ENCODE measurements at places on chromosomes 1 and 21.

- peak; percentile 74 for DNase-seq
These were observed 115.3 kb upstream of the FMN2 start for GRCh38 chr1:239976130-239976968.

DNA sequence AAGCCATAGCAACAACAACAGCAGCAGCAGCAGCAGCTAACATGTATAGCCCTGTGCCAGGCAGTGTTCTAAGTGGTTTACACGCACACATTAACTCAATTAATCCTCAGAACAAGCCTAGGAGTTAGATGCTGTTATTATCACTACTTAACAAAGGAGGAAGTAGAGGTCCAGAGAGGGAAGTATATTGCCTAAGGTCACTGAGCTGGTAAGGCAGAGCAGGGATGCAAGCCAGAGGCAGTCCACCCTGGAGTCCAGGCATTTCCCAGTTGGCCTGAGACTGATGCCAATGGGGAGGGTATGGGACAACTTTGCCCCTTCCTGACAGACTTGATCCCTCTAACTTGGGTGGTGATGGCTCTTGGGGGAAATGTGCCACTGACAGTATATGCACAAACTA lies 6.8 kb downstream of the CDC14A start:
- no peak for DNase-seq

GRCh38 chr1:1990222-1990621 lies 13.4 kb downstream of the CFAP74 start:
- no peak for DNase-seq

DNA sequence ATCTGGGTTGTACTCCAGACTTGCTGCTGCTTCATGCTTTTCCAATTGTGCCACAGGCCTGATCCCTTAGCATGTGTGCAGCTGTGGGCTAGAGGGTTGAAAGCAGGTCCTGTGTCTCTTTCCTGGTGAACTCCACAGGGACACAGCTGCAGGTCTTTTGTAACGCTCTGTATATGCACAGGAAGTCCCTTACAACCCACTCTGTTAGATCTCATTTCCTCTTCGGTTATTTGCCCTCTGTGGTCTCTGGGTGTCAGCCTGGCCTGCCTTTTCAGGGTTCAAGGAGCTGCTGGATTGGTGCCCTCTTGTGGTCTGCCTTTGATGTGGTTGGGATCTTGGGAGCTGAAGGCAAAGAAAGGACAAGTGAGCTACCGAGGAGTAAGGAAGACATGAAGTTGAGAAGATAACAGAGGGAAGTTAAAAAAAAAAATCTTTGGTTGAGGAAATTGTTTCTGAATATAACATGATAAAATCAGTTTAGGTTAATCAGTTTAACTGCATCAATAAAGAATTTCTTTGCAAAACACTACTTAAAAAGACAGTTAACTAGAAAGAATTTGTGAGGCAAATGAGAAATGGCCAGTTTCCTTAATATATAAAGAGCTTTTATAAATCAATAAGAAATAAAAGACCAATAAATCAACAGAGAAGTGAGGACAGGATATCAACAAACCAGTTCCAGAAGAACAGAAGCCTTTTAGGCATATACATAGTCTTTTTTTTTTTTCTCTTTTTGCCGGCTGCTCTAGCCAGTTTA lies 44.1 kb downstream of the UCK2 start:
- DNase-seq, result peak; percentile 44

DNA sequence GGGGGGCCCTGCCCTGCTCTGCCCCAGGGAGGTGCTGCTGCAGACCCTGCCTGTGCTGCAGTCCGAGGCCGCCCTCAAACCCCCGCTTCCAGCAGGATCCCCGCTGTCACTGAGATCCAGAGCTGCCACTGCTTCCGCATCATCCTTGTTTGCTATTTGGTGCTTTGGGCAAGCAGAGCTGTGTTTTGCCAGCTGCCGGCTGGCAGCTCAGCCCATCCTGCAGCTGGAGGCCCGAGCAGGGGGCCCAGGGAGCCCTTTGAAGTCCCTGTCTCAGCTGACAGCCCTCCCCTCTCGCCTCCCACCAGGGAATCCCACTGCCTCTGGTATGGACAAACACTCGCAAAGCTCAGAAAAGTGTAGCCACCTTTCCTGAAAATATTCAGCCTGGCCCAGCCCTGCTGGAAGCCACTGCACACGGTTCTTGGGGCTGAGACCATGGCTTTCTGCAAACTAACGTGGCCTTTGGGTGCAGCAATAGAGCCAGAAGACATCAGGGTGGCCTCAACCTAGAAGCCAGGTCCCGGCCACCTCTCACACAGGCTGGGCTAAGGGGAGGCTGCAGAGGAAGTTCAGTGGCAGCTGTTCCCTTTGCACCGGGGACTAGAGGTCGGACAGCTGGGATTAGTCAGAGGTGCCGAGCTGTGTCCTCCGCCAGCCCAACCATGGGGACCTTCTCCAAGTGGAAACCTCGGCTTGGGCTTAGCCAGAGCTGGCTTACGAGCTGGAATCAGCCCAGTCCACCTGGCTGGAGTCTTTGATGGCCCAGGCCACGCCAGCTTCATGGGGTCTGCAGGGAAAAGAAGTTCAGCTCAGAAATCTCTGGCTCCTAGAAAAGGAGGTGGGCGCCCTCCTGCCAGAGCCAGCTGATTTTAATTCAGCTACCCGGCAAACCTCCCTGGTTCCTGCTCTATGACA lies 107.1 kb downstream of the SPSB1 start:
- peak; percentile 52 for DNase-seq

GRCh38 chr1:85406887-85407533 lies 57.9 kb downstream of the DDAH1 start:
- no peak for DNase-seq

DNA sequence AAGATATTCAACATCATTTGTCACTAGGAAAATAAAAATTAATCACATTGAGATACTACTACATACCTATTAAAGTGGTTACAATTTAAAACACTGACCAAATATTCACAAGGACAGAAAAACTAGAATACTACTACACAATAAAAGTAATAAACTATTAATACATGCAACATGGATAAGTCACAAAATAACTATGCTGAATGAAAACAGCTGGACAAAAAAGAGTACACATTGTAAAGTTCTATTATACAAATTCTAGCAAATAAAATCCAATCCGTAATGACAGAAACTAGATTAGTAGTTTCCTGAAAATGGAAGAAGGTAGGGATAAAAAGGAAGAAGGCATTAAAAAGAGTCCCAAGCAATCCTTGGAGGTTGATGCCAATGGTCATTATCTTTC lies 348.7 kb upstream of the PTBP2 start:
- no peak for DNase-seq

DNA sequence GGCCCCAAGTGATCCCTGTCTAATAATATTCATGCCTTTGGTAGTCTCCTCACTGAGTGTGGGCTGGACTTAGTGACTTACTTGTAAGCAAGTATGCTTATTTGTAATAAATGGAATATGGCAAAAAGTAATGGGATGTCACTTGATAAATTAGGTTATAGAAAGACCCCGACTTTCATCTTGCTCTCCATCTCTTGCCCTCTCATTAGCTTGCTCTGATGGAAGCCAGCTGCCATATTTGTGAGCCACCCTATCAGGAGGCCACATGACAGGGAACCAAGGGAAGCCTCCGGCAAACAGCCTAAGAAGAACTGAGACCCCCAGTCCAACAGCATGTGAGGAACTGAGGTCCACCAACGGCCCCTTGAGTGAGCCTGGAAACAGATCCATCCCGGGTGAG lies 107.0 kb downstream of the DAB1 start:
- DNase-seq, result no peak

DNA sequence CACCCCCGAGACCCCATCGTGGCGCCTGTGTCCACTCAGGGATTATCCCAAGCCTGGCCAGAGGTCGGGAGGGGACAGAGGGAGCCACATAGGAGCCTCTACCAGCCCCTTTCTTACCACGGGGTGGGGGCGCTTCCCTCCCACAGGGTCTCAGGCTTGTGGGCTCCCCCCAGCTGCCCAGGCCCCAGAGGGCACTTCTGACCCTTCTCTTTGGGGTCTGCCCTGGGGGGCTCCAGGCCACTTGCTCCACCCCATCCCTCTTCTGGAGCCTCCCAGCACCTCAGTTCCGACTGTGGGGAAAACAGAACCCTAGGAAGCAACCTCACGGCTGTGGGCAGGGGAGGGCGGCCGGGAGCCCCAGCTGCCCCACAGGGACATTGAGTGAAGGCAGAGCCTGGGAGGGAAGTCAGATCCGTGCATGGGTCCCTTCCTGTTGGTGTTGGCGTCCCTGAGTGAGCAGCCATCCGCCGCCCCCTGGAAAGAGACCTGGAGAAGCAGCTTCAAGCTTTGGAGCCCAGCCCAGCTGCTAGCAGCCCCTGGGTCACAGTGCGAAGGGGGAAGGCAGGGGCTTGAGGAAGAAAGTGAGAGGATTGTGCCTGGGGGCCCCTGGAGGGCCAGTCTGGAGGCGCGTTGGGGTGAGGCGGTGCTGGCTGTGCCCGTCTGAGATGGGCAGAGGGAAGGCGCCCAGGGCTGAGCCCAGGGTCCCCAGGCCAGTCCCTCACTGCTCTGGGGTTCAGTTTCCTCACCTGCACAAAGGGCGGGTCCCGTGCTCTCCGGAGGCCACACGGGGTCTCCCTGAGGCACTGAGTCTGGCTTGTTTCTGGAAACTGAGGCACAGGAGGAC lies 22.1 kb downstream of the RRP1 start:
- no peak for DNase-seq

GRCh38 chr1:213244664-213245091 lies 193.6 kb downstream of the RPS6KC1 start:
- DNase-seq, result peak; percentile 33

DNA sequence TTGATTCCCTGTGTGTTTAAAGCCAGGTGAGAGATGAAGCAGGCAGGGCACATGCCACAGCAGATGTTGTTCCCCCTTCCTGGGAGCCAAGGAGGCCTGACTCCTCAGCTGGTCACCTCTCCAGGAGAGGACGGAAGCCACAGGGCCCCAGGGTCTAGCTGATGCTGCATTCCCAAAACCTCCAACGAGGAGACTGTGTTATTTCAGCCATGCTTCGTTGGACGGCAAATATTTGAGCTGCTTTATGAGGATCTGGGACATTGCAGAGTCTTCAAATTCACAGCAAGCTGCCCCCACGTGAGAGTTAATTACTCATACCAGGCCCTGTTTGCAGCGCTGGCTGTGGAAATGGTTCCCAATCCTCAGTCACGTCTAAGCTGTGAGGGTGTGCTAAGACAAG lies 85.3 kb downstream of the CDC7 start:
- DNase-seq, result peak; percentile 3

GRCh38 chr21:43585924-43586413 lies 73.3 kb downstream of the HSF2BP start:
- DNase-seq, result no peak

GRCh38 chr1:14913482-14914177 lies 239.9 kb upstream of the TMEM51 start:
- peak; percentile 85 for DNase-seq

GRCh38 chr1:32539584-32540571 lies 651 bp downstream of the ZBTB8A start:
- DNase-seq, result peak; percentile 79

DNA sequence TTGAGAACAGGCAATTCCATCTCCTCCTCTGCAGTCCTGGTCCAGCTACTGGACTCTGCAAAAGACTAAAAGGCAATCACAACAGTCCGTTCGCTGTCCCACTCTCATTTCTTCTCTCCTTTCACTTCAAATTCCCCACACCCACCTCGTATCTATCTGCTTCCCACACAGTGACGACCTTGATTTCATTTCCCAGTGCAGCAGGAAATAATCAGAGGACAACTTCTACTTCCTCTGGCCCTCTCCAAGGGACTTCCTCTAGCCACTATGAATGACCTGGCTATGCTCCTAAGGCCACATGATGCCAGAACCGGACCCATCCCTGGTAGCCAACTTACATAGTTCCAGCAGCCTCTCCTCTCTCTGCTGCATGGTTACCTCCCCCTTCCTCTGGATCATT lies 8.0 kb downstream of the NOL9 start:
- DNase-seq, result no peak

- peak; percentile 63 for DNase-seq
These were observed 1.4 kb downstream of the GPR161 start for GRCh38 chr1:168135116-168135920.

GRCh38 chr1:209086486-209087192 lies 496.9 kb upstream of the CAMK1G start:
- DNase-seq, result no peak

- DNase-seq, result no peak
These were observed 64.2 kb upstream of the DPH5 start for GRCh38 chr1:101089613-101090338.

GRCh38 chr1:45409276-45409675 lies 69.0 kb upstream of the MUTYH start:
- no peak for DNase-seq

DNA sequence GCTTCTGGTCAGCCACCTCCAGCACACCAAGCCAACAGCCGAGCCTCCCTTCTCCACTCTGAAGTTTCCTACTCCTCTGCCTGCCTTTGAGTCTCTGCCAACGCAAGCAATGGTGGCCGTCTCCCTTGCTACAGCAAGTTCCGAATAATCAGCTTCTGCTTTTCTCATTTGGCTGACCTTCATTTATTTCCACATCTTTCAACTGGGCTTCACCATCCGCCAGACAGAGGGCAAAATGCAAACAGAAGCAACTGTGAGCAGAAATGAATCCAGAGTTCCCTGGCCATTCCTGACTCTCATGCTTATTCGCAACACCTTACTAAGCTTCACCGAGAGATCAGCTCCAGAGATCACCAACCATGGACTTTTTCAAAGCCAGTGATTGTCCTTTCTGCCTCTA lies 621.0 kb downstream of the NPHP4 start:
- DNase-seq, result no peak

DNA sequence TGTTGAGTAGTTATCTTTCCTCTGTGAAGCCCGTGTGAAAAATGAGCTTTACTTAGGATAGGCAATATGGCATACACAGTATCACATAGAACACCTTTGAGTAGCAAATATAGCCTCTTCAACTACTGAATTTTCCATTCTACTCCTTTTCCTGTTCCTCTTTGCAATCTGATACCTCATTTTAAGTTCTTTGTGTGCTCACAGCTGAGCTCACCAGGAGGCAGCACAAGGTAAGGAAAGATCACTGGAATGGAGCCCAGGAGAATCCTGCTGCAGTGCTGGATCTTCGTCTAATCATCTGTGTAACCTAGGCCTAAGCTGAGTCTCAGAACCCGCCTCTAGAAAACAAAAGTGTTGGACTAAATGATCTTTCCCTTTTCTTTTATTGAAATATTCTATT lies 171.0 kb downstream of the LRRC40 start:
- peak; percentile 44 for DNase-seq

- DNase-seq, result no peak
These were observed 307.0 kb upstream of the USP25 start for GRCh38 chr21:15422783-15423182.

DNA sequence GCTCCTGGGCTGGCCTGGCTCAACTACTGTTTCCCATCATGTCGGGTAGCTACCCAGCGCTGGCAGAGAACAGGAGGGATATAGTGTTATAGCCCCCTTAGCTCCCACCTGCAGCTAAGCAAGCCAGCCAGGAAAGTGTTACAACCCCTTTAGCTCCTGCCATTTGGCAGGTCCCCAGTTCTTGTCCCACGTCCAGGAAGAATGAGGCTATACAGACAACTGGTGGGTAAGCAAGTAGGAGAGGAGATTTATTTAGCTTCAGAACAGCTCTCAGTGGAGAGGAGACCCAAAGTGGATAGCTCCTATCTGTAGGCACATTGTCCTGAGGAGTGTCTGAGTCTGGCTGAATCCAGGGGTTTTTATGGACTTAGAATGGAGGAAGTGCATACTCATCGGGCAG lies 741.1 kb upstream of the B3GALT2 start:
- DNase-seq, result no peak

Data from NCI-H1417 (cell line).